ENCODE measurements at places on chromosomes 1 and 21.

DNA sequence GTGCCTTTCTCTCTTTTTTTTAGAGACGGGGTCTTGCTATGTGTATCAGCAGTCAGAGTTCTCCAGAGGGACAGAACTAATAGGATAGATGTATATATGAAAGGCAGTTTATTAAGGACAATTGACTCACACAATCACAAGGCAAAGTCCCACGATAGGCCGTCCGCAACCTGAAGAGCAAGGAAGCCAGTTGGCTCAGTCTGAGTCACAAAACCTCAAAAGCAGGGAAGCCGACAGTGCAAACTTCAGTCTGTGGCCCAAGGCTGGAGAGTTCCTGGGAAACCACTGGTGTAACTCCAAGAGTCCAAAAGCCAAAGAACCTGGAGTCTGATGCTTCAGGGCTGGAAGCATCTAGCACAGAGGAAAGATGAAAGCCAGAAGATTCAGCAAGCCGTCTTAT is 16.3 kb upstream of the H3-3A start:
- peak; percentile 69 for DNase-seq

DNA sequence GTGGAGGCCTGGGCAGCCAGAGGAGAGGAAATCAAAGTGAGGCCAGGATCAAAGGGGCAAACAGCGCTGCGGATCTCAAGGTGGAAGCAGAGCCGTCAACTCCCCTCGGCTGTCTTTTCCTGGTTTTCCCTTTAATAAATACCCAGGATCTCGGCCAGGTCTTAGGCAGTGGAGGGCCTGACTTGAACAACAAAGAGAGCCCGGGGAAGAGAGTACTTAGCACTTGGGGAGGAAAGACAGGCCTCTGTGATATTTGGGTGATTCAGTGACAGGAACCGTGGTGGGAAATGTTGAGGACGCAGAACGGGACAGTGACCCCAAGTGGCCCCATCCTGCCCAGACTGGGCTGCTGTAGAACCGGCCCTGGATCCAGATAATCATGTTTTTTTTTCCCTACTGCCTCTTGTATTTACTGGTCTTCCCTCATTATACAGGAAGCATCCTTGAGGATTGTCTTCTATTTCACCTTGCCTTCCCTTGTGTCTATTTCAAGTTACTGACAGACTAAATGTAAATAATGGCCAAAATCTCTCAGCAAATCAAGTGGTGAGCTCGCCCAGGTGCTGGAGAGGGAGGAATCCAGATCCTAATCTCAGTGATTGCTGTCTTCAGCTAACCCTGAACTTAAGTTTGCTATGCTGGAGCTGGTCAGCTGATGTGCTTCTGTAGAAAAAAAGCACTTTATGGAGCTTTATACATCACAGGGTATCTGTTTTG is 2.8 kb upstream of the MIXL1 start:
- no peak for DNase-seq

DNA sequence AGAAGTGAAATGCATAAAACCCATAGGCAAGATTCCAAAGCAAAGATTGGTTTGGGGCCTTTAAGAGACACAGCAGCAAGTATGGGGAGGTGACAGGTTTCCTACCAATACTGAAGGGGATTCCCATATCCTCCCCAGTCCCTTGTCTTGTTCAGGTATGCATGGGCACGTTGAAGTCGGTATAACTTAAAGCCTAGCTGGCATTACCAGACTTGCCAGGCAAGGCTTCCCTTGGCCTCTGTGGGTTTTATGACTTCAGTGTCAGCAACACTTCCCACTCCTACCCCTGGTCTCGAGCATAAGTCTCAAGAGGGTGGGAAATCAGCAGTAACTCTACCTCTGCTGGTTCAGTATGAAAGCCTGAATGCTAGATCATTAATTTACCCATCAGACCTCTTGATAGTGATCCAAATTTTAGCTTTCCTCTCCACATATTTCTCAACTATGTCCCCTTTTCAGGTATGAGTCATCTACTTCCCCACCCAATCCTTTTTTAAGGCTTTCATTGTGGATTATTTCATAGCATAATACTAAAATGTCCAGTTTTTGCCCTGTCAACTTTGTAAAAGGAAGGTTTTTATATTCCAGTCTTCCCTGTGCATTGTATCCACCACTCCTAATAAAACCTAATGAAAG is 6.8 kb downstream of the CYP4X1 start:
- no peak for DNase-seq

DNA sequence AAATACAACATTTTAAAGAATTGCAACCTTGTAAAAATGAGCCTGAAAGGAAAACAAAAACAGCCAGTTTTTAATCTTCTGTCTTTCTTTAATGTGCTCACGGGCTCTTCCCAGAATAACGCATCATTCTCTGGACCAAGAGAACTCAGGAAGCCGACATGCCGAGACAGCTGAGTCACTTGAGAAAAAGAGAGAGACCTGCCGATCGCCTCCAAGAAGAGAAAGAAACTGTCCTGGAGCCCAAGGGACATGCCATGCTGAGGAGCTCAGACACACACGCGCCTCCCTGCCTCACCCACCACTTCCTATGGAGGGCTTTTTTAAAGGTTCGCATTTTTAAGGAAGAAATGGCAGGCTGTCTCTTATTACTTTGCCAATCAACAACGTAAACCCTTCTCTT is 176.4 kb downstream of the ZNF281 start:
- peak; percentile 80 for DNase-seq

DNA sequence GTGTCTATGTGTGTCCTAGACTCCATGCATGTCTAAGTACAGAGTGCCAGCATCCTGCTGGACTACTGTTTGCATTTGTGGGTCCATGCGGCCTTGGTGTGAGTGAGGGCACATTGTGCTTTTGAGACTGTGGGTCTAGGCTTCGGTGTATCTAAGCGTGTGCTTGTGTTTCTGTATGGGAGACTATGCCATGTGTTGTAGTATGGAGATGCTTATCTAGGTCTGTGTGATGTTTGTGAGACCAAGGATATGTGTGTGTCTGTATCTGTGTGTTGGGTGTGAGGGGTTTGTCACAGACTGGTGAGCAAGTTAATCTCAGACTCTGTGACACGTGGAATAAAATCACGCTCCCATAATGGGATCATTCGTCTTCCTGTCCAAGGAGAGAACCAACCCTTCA is 14.5 kb downstream of the AHDC1 start:
- no peak for DNase-seq

DNA sequence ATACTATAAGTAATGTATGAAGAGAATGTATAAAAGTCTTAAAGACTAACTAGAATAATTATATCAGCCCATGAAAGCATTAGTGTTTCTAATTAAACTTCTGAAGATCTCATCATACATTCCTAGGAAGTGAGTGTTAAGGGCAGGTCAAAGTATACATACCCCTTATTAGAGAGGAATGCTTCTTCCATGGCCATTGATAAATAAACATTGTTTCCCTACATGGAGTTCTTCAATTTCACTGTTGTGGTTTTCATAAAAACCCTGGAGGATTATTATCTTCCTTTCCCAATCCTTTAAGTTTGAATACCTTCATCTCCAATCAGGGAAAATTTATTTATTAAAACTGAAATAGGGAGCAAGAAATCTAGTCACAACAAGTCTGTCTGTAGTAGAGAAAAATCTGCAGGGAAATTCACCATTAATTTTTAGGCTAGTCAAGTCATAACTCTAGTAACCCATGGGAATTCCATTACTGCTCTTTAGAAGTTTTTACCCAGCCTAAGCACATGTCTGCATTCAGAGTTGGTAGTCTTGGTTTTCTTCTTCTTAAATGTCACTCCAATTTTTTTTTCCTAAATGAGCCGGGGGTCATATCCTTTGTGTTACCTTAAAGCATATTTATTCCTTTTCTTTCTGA is 147.0 kb downstream of the TNFSF18 start:
- peak; percentile 84 for DNase-seq

DNA sequence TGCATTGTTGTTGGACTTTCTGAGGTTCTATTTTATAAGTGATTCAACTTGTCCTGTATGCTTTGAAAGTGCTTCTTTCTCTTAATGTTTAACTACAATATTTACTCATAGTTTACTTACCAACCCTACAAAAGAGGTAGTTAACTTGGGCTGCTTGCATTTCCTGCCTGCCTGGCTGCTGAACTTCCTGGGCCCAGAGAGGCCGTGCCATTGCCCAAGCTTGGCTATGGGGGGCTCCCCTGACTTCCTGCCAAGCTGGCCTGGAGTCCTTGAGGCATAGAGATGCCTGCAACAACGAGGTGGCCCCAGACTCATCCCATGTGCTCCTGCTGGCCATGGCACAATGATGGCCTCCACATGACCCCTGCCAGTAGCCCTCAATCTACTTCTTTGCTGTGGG is 361.6 kb upstream of the PLD5 start:
- no peak for DNase-seq

- DNase-seq = peak; percentile 100
Observed at GRCh38 chr1:85607126-85607920, 26.8 kb downstream of the CCN1 start.

DNA sequence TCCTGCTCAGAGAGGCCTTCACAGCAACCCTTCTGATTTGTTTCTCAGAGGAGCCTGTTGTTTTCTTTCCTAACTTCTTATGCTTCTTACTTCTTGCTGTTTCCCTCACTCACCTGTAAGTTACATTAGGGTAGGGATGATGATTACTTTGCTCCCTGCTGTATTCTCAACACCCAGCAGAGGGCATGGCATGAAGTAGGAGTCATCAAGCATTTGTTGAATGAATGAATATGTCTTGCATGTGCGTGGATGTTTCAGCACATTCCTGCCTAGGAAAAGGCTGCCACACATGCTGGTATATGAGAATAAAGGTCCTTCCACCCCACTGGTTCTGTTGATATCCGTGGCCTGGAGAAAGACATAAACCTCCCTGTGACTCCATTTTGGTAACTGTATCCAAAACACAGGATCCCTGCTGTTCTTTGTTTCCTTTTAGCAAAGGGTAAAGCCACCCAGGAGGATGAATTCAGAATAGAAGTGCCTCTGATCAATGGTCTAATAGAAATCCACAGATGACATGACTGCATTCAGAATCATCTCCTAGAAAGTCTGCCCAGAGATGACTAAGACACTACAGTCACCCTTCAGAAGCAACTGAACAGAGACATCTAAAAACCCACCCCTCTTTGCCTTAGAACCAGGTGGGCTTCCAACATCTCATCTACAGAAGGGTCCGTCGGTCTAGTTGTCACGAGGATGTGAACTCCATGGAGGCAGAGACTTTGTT is 168.8 kb downstream of the ZSCAN20 start:
- peak; percentile 44 for DNase-seq

DNA sequence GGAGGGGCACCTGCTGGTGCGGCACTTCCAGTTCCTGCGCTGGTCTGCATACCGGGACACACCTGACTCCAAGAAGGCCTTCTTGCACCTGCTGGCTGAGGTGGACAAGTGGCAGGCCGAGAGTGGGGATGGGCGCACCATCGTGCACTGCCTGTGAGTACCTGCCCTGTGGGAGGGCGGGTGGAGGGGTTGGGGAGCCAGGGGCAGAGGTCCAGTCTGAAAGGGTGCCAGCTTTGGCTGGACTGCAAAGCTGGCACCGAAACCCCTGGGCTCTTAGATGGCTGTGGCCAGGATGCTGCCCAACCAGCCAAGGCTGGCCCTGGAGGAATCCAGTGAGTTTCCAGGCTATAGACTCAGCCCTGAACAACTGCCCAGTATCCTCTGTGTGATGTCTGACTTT is 87.3 kb downstream of the PTPRU start:
- DNase-seq = no peak

DNA sequence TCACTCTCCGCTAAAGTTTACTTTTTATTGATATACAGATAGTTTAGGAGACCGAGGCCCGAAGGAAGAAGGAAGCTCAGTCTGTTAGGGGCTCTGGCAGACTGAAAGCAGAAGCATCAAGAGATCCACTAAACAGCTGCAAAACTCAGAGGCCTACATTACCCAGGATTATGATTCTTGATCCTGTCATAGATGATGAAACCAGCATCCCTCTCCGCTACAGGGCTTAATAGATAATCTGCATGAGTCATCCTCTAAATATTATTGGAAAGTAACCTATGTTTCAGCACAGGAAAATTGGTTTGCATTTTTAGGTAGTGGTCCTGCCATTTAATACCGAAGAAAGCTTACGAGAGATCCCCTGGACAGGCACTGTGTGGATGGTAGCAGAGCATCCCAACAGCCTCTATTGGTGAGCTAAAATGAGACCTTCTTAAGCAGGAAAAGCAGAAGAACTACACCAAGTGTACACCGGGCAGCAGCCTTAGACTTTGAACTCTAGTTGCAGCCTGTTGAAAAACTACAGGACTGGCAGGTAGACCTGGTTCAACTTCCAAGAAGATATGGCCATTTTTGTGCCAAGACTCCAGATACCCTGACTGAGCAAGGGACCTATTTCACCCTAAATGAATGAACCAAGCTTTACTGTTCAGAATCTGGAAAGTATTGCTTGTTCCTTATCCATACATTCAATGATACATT is 6.8 kb downstream of the CASQ2 start:
- peak; percentile 26 for DNase-seq

- no peak for DNase-seq
Observed at GRCh38 chr1:161505686-161506085, 429 bp downstream of the FCGR2A start.

DNA sequence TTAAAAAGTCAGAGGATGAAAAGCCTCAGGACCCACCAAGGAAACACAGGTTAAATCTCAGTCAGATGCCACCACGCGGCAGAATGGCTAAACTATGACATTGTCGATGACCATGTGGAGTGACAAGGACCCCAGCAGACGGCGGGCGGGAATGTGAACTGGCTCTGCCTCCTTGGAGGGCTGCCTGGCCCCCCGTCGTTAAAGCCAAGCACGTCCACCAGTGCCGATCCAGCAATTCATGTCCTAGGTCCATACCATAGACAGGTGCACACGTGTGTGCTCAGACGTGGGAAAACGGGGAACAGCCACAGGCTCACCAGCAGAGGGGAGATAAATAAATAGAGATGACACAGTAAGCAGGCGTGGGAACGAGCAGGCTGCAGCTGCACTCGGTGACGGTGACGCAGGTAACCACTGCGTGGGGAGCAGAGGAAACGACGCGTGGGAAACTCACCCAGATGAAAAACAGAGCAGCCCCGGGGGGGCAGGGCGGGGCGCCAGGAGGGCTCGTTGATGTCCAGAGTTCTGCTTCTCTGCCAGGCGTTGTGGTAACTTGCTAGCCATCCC is 28.3 kb upstream of the PCBP3 start:
- DNase-seq = no peak

- peak; percentile 48 for DNase-seq
Observed at GRCh38 chr1:60134716-60135115, 61.1 kb upstream of the C1orf87 start.

- DNase-seq = no peak
Observed at GRCh38 chr1:221241592-221241991, 362.3 kb downstream of the HLX start.

DNA sequence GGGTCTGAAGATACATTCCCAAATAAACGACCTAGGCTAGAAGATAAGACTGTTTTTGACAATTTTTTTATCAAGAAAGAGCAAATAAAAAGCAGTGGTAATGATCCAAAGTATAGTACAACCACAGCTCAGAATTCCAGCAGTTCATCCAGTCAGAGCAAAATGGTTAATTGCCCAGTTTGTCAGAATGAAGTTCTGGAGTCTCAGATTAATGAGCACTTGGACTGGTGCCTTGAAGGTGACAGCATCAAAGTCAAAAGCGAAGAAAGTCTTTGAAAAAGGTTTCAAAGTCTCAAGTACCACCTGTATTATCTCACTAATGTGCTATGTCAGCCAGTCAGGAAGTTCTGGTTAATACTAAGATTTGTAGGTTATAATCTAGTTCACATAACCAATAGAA is 15.0 kb downstream of the SPRTN start:
- DNase-seq = no peak

Measured in fibroblast of upper back skin (primary cell).